ENCODE measurements at places on chromosomes 7 and 10.

DNA sequence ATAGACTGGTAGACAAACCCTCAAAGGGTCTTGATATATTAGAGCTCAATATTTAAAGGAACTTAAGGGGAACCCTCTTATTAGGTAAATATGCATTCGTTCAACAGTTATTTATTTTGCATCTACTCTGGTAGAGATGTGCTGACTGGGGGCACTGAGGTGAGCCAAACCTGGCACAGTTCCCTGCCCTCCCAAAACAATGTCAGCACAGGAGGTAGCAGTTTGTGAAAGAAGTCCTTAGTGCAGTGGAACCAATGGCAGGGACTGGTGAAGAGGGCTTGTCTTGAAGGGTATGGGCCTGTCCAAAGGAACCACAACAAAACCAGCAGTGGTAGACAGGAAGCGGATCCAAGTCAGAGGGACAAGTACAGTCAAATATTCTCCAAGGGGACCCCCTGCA, 32.6 kb upstream of the GPAM start:
- no peak for DNase-seq

- no peak for DNase-seq
These were observed 169.0 kb downstream of the SRPK2 start for GRCh38 chr7:105219771-105220160.

DNA sequence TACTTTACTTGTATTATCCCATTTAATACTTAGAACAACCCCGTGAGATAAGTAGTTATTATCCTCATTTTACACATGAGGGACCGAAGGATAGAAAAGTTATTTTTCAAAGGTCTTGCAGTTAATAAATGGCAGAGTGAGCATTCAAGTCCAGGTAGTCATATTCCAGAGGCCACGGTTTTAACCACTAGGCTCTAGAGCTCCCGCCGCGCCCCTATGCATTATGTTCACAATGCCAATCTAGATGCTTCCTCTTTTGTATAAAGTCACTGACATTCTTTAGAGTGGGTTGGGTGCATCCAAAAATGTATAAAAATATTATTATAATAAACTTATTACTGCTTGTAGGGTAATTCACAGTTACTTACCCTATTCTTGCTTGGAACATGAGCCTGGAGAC, 11.4 kb upstream of the CFAP69 start:
- DNase-seq, result no peak

GRCh38 chr7:43658718-43659548, 70.4 kb downstream of the COA1 start:
- peak; percentile 59 for DNase-seq

DNA sequence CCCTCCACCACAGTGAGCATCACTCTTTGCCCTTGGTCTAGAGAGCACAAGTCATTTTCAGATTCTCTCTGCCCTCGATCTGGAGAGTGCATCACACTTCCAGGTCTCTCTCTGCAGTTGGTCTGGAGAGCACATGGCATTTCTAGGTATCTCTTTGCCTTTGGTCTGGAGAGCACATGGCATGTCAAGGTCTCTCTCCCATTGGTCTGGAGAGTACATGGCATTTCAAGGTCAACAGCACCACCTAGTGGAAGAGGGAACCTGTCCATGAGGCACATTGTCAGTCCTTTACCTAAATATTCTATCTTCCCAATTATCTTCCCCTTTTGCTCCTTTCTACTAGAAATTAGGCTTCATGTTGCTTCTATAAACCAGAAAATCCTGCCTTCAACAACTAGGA, 1139.4 kb downstream of the XPNPEP1 start:
- peak; percentile 31 for DNase-seq

DNA sequence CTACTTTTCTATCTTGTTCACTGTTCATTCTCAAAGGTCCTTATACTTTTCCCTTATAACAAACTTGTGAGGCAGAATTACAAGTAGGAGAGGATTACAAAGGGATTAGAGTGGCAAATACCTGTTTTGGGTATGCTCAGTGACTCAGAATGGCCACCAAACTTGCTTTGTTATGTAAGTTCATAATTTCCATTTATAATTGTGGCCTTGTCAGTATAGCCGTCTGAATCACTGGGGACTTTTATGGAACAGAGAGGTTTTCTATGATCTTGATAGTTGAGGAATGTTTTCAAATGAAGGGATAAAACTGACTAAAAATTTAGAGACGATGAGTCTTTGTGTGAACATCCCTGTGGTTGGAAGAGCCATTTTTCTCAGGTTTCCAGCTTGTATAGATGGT, 116.2 kb downstream of the SND1 start:
- no peak for DNase-seq

DNA sequence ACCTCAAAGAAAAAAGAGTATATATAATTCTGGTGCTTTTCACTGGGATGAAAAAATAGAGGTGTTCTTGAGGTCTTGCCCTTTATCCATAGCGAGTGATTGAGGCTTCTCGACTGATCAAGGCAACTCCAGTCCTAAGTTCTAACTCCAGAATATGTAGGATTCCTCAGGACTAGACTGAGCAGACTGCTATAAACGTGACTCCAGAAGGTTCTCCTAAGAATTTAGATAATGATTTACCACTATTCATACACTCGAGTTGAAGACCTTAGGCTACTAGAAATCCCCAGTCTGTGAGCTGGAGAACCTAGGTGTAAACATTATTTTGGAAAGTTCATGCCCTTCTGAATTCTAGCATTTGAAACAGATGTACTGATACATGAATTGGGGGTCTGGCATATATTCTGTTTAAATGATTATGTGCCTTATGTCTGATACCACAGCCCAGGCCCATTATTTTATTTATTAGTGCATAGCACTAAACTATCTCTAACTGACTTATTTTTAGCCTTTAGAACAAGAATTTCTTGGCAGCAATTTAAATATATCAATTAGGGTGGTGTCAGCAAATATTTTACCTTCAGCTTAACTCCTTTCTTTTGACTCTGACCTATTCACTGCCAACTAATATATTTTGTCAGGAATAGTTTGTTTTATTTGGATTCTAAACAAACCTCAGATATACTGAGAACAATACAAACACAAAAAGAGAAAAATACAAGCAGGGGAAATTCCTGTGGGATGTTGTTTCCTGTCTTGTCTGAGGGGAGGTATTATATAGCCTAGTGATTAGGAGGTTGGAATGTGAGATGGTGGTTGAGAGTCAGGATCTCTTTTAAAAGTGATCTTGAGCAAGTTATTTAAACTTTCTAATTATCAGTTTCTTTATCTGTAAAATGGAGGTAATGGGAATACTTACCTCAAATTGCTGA, 75.8 kb downstream of the PODXL start:
- no peak for DNase-seq

DNA sequence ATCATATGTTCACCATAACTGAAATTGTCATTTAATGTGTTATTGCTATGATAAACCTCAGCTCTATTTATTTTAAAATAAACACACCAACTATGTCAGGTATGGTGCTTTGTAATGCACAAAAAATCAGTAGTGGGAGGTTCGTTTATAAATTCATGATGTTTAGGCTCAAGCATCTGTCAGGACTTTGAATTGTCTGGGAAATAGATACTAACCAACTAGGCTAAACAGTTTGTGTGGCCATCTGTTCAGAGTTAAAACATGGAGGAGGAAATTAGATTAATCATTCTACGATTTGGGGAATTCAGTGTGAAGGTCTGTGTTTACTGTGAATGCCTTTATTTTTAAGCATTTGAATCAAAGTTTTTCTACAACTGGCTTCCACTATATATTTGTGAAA, 212.6 kb upstream of the FZD8 start:
- no peak for DNase-seq

- DNase-seq, result no peak
These were observed 1.1 kb downstream of the TSC22D4 start for GRCh38 chr7:100477871-100478267.

GRCh38 chr10:75402486-75403143, 1.1 kb upstream of the ZNF503 start:
- DNase-seq, result no peak

GRCh38 chr7:132134814-132135445, 441.3 kb downstream of the PLXNA4 start:
- no peak for DNase-seq

- no peak for DNase-seq
These were observed 36.1 kb upstream of the MDFIC start for GRCh38 chr7:114885836-114886235.

DNA sequence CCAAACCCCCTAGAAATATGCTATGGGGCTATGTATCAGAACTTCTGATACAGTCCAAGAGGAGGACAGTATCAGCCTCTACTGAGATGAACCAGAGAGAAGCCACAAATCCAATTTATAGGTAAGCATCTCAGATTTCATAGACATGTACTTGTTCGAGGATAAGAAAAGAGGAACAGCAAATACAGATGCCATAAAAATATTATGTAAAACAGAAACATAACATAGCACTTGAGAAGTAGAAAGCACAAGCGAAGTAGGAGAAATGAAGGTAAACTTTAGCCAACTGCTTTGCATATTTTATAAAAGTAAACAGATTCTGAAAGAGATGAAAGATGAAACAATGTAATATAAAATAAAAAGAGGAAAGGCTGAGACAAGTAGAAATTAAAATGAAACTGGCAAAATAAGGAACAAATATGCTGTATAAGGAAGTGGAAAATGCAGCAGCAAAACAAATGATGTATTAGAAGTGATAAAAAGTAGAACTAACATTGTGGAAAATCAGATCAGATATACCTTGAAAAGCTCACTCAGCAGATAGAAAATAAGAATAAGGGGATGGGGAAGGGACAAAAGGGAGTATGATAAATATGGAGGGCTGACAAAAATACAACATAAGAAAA, 135.1 kb downstream of the SKAP2 start:
- no peak for DNase-seq

DNA sequence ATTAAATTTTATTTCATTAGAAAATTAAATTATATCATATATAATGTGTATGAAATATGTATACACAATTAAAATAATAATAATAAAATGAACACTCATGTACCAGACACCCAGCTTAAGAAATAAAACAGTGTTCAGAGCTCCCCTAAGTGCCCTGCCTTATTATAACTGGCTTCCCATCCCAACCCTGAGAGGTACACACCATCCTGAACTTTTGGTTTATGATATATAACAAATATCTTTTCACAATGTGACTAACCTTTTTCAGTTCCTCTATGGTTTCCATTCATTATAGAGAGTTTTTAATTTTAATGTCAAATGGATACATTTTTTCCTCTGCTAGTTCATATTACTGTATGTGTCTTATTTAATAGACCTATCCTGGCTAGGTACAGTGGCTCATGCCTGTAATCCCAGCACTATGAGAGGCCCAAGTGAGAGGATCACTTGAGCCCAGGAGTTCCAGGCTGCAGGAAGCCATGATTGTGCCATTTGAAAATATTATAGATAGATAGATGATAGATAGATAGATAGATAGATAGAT, 24.0 kb upstream of the STEAP2 start:
- no peak for DNase-seq

DNA sequence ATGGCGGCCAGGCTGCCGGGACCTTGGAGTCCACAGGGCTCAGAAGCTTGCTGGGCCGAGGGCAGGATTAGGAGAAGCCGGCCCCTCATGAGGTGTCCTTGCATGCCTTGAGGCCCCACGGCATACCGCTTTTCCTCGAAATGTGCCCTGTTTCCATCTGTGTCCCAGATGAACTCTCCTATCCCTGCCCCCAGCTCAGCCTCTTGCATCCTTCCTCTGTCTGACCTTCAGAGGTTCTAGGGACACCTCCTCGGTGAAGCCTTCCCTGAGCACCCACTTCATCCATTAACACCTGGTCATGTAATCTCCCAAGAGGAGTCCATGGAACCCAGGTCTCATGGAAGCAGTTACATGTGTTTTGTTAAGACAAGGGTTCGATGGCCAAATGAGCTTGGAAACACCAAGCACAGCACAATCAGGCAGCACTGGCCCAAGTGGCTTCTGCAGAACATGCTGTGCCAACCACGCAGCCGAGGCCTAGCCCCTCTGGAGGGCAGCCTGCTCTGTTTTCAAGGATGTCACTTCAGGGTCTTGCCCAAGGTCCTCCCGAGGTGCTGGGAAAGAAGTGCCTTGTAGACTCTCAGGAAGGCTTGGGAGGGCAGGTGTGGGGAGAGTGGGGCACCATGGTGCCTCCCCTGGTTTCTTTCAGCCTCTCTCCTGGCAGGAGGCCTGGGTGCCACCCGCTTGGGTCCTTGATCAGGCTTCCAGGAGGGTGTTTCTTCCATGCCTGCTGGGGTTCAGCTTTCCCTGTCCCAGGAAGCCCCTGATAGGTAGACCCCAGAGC, 124.3 kb downstream of the NEURL1 start:
- no peak for DNase-seq

DNA sequence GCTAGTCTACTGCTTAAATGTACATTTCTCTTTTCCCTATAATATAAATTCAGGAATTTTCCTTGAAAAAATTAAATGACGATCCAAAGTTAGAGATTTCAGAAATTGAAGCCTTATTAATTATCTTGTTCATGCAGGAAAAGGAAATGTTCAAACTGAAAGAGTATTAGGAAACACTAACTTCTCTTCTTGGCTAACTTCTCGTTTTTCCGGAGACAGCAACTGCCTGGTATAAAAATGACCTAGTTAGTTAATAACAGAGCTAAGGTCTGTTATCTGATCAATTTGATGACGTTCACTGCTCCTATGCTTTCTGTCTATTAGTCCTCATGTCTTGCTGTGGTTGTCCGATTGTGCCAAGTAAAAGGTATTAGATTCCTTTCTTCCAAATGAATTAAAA, 212.5 kb downstream of the DGKB start:
- DNase-seq, result no peak

DNA sequence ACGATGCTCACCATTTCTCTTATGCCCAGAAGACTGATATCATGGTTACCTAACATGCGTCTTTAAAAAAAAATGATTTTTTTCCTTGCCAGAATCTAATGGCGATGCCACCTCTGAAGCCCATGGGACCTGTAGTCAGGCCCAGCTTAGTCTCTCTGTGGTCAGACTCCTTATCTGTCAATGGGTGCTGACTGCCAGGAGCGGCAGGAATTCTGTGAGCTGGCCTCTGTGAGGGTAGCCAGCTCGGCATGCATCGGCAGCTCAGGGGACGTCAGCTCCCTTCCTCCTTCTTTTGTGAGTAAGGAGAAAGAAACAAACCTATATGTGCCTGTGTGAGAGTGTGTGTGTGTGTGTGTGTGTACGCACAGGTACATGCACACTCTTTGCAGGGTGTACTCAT, 49.9 kb upstream of the ZRANB1 start:
- no peak for DNase-seq

DNA sequence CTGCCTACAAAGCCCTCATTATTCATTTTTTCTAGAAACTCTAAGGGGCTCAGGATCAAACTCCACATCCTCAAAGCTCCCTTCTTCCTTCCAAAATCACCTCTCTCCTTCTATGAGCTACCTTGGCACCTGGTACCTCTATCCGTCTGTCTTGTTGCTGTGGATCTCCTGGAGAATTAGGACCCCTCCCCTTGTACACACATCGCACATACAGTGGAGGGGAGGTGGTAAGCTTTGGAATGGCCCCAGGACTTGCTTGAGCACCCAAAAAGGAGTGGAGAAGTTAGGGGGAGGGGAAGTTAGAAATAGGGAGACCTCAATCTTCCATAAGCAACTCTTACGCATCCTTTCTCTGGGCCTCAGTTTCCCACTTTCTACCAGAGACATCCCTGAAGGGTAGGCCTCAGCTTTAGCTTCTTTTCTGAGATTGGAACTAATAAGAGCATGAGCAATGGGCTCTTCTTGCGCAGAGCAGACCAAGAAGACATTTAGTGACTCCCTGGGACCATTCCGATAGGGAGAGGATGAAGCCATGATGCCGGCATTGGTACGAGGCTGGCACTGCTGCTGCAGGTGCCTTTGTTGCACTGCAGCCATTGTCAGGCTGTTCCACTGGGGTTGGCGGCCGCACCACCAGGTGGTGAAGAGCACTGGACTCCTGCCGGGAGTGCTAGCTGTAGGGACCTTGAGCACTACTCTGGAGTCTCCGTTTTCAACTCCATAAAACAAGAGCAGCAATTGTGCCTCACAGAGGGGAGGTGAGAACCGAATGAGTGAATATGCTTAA, 4.5 kb downstream of the CYP26C1 start:
- no peak for DNase-seq

- DNase-seq, result no peak
These were observed 112.3 kb upstream of the PHYHIPL start for GRCh38 chr10:59064080-59064692.
